Mammary epithelial cell (primary cell): ENCODE measurements at places on chromosomes 7 and 10.

DNA sequence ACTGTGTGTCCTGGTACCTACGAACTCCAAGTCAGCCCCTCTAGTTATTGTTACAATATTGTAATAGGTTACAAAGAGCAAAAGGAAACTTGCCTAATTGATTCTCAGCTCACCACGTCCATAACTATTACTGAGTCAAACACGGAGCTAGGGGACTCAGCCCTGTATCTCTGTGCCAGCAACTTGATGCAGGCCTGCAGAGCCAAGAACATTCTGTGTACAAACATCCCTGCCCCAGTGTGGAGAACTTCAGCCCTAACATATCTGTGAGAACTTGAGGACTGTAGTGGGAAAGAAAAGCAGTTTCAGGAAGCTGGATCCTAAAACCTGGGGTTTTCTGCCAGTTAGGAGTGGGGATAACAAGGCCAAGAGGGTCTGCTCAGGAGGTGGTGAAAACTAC is 114.9 kb upstream of the PRSS58 start:
- DNase-seq: no peak

DNA sequence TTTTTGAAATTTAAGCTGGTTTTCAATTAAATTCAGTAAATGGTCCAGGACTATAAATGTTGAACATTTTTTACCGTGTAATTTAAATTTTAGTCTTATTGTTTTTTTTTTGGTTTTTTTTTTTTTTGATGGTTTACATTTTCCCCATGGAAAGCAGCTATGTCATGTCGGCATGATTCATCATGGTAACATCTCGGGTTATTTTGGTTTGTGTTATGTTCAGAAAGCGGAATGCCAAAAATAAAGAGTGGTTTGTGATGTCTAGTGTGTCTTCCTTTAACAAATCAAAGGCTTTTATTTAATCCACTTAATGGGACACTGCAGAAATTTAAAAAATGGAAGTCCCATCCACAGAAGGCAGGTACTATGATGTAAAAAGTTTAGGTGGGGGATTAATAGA is 58.5 kb downstream of the TRUB1 start:
- no peak for DNase-seq

DNA sequence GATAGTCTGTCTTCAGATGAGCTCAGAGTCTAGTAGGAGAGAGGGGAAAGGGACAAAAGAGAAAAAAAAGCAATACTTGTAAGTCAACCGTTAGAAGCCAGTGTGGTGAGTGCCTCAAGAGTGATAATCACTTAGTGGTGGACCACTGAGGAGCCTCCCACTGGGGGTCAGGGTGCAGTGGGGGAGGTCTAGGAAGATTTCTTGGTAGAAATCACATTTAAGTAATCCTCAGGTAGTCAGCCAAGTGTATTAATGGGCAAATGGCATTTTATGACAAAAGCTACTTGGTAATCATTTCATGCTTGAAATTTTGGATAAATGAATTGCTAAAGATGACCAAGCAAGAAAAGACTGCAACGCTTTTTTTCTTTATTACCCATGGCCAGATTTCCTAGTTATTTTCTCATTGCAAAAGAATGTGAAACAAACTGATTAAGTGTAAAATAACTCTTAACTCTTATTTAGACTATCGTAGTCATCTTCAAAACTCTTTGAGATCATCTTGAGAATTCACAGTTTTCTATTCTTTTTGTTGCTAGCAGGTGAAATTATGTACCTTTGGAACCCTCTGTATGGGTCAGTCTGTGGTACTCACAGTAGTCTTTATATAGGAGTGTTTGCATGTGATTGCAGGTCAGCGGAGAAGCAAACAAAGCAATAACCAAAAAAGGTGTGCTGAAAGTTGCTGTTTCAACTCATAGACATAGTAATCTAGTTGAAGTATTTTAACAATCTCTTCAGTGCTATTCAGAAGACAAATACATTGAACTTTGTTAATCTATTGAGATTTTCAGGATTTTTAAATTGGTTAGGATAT is 63.9 kb downstream of the PPP1R9A start:
- no peak for DNase-seq

GRCh38 chr10:48406658-48407057 is 100.2 kb downstream of the MAPK8 start:
- DNase-seq: no peak

DNA sequence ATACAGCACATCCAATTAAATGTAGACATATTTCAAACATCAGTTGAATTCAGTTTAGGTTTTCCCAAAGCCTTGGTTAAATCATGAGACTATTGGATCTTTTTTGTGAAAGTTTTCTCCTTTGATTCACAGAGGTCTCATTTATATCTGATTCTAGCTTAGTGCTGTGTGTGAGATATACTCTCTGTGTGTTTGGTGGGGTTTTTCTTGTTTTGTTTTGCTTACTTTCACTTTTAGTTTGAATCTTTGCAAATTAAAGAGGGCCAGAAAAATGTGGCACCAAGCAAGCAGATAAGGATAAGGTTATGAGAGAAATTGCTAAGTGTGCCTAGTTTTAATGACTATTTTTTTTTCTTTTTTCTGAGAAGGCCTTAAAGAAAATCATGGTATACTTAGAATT is 12.6 kb upstream of the OR6B1 start:
- DNase-seq: no peak

DNA sequence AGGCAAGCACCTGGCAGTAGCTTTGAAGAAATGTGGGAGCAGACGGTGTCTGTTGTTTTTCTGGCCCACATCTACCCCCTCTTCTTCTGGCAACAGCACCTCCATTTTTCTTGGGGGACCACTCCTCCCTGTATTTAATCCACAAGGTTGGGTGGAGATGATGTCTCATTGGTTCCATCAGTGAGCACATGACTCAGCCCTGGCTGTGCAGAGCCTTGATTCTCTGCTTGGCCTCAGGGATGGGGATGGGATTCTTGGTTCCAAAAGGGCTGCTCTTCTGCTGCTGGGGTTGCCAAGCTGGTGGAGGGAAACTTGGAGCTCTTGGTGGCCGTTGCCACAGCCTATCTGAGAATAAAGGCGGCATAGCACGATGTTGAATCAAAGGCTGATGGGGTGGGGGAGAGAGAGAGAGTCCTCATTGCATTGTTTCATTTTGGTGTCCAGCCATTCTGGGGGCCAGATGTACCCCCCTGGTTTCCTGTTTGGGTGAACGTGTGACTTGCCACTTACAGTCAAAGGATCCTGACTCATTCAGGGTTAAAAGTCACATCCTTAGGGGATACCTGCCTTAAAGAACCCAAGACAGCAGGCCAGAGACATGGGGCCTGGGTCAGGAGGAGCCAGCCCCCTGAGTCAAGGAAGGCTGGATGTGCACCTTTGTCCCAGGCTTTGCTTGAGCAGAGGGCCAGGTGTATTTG is 25.9 kb downstream of the GRK5 start:
- DNase-seq: no peak

GRCh38 chr10:48332166-48332870 is 25.8 kb downstream of the MAPK8 start:
- DNase-seq: peak; percentile 27

- DNase-seq: no peak
These were observed 8.6 kb upstream of the CPED1 start for GRCh38 chr7:120979765-120980499.

DNA sequence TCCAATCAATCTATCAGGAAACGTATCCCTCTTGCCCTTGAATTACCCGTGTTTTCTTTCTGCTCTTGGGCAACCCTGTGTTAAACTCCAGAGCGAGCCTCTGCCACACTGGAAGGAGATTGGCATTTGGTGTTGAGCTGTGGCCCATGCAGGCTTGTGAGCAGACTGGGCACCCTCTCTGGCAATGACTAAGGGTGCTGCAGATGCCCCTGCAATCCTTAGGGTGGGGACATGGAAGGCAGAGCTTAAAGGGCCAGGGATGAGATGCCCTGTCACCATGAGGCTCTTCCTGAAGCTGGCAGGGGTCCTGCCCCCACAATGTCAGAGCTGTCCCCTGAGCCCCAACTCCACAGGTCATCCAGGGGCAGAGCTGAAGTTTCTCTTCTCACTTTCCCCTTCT is 19.5 kb upstream of the FAM180A start:
- DNase-seq: no peak

- DNase-seq: no peak
These were observed 182.6 kb downstream of the REEP3 start for GRCh38 chr10:63703740-63704345.

DNA sequence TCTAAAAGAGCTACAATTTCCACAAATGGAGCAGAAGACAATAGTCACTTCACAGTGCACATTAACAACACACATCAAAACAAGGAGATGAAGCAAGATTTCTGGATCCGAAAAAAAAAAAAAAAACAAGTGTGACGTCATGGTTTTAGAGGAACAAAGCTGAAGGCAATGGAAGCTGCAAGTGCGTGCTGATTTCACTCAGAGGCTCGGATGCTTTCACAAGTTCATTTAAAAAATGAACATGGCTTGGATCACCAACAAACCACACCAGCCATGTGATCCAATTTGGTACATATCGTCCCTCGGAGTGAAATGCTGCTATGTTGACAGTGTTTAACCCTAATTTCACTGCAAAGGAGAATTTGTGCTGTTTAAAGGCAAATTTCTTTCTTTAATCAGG is 337.0 kb upstream of the PRKCQ start:
- DNase-seq: no peak

- no peak for DNase-seq
These were observed 10.6 kb upstream of the EMX2 start for GRCh38 chr10:117532003-117532385.

GRCh38 chr10:68598978-68599770 is 39.0 kb downstream of the TET1 start:
- peak; percentile 41 for DNase-seq

DNA sequence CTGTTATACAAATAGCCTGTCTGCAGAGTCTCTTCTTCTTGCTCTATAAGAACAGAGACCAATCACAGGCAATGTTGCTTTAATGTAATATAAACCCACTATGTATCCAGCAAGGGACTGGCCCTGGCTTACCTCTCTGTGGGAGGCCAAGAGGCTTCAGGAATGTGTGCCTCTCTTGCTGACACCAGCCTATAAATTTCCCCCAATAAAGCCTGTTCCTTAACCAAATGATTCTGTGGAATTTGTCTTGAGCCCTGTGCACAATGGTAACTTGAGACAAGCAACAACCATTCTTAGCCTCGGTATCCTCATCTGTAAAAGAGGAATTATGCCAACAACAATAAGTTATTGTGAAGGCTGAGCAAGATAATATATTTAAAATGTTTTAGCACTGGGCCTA is 563.7 kb downstream of the GRM8 start:
- DNase-seq: no peak

GRCh38 chr7:98058186-98058585 is 48.5 kb upstream of the LMTK2 start:
- DNase-seq: no peak

GRCh38 chr10:111139567-111139966 is 62.7 kb downstream of the ADRA2A start:
- DNase-seq: no peak

GRCh38 chr7:55588976-55589604 is 16.8 kb upstream of the VOPP1 start:
- no peak for DNase-seq

GRCh38 chr10:92891885-92892690 is 43.8 kb downstream of the EXOC6 start:
- DNase-seq: peak; percentile 95

DNA sequence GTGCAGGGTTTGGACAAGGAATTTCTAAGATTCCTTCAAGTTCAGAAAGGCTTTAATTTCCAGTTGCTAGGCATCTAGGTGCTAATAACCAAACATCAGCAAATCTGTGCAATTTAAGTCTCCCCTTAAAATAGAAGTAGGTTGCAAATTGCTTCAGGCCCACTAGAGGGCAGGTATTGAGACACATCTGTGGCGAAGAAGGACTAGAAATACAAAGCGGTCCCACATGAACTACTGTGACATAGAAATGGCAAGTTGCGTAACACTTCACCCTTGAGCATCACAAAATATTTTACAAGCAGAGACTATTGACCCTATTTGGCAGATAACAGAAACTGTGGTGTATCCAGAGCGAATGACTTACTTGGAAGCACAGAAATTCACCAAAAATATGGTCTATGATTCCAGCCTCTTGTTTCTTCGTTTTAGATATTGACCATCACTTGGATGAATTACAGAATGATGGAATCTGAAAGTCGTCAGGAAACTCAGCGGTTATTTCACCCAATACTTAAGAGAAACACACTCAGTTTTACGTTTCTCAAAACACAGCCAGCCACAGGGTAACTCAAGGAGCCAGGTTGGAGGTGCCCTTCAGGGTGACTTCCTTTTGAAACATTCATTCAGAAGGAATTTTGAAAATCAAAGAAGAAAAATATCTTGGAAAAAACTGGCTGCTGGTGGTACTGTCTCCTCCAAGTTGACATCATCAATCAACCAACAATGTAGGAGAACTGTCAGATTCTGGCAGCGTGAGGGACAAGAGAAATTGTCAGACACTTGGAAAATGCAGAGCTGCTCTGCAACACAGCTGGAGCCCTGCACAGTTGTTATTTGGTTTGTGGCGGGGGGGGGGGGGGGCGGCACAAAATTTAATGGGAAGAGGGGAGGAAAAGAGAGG is 256.3 kb upstream of the MINDY3 start:
- DNase-seq: peak; percentile 20

GRCh38 chr7:148645898-148646297 is 52.8 kb upstream of the CUL1 start:
- DNase-seq: no peak

DNA sequence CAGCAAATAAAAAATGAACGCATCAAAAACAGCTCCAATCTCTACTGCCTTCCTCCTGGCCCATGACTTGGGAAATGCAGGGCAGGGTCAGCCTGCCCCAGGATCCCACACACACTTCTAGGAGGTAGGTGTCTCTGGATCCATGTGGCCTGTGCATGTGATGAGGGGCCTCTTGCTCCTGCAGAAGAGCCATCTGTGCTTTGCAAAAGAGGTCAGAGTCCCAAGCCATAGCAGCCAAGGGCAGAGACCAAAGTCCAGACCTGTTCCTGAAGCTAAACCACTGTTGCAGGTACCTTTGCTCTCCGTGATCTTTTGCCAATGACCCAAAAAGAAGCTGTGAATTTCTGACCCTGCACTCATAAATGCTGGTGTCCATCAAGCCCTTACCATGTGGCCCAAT is 57.1 kb downstream of the KCNMA1 start:
- DNase-seq: no peak

DNA sequence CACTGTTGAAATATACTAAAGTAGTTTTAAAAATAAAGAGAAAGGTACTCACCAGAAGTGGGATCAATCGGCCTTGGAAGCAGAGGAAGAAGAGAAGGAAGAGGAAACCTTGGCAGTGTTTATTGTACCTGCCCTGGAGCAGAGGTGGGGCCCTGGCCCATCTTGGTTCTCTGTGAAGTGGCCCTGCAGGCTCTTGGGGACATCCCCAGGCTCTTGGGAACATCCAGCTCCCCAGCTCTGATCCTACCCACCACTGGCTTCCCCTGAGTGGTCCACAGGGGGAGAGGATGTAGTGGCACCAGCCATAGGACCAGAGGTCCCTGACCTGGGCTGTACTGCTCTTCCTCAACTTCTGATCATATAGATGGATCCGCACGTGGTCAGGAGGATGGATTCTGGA is 22.3 kb upstream of the RET start:
- DNase-seq: no peak

- no peak for DNase-seq
These were observed 77.6 kb upstream of the SHH start for GRCh38 chr7:155889636-155890511.

GRCh38 chr7:113389112-113389646 is 270.8 kb upstream of the SMIM30 start:
- DNase-seq: no peak

GRCh38 chr7:83603649-83604048 is 45.3 kb downstream of the SEMA3E start:
- DNase-seq: no peak
